ENCODE measurements at places on chromosomes 3 and 15. TPM values are rescaled to one million over a fixed set of nuclear protein-coding genes. Genes with fewer than 3 reads are reported as not detected.

DNA sequence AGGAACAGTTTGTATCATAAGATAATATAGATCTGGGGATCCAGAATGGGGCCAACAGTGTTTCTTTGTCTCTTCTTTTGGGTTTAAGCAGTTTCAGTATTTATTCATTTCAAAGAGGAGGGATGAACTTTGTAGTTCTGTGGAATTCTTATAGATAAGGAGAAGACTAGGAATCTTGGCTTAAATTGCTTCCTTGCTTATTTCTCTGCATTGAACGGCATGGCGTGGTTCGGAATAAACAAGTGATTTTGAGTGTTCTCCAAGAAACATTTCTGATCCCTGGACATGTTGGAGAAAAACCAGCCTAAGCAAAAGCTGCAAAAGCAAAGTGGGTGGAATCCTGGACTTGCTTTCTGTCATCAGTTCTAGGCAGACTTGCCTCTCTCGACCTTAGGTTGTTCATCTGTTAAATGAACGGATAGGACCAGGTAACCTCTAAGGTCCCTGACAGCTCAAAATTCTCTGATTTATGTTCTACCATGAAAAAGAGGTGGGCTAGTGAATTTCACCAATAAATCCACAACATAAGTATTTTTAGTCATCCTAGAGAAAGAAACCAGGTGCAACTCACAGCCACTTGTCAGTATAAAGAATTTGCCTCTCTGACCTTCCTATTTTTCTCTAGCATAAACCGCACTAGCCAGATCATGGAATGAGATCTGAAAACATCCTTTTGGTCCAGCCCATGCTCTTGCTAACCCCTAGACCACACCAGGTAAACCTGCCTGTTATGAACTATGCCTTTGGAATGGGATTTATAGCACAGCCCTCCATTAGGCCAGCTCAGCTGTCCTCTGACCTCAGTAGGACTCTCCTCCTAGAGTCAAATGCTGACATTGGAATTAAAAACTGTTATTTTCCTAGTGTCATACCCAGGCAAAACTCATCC, 78.8 kb downstream of the CLDN11 start:
- no peak overlapping the region for H3K4me3 ChIP-seq
- H3K36me3 ChIP-seq: no peaks in the 10 kb centered on the region
- peaks cover 1% of the 10 kb centered on the region for H3K27me3 ChIP-seq
- H3K27ac ChIP-seq: no peak overlapping the region

- H3K36me3 ChIP-seq: no peaks in the 10 kb centered on the region
- H3K27me3 ChIP-seq: peaks cover 17% of the 10 kb centered on the region
- no peak overlapping the region for H3K4me3 ChIP-seq
These were observed 17.7 kb downstream of the REC114 start for GRCh38 chr15:73460662-73461061.

- no peaks in the 10 kb centered on the region for H3K27me3 ChIP-seq
- H3K4me1 ChIP-seq: no peaks in the 10 kb centered on the region
- no peak for DNase-seq
- H3K4me3 ChIP-seq: no peak overlapping the region
These were observed 619.0 kb downstream of the ROBO1 start for GRCh38 chr3:79148786-79149185.

DNA sequence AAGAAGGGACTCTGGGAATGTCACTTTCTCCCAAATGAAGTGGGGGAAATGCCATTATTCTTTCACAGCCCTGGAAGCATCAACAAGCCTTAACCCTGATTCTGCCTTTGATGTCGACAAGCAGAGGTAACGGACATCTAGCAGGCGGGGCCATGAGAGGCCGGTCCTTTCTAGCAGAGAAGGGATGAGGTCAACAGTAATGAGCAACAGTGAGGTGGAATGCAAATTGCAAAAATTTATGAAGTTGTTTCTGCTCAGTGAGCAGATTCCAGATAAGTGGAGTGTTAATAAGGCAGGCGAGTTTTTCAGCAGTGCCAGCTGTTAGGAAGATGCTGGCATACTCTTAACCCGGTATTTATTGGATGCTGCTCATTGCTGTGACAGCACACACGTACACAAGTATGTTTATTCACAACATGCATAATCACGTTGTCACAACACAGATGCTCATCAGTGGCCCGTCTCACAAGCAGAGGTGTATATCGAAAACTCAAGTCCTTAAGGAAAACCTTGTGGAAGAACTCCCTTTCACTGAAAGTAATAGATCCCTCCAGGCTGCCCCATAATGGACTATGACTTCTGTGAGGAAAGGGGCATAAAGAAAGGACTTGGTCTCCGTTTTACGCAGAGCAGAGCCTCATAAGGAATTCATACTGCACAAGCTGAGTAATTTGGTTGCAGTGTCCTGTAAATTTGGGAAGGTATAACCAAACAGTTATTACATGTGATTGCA, 329.0 kb downstream of the IGSF11 start:
- H3K27me3 ChIP-seq: no peaks in the 10 kb centered on the region
- no peak for DNase-seq
- H3K4me3 ChIP-seq: no peak overlapping the region
- no peak overlapping the region for H3K27ac ChIP-seq

GRCh38 chr3:29618395-29619282, 337.8 kb downstream of the RBMS3 start:
- H3K4me1 ChIP-seq: peaks cover 12% of the 10 kb centered on the region
- H3K27me3 ChIP-seq: no peaks in the 10 kb centered on the region

- no peaks in the 10 kb centered on the region for H3K36me3 ChIP-seq
- peaks cover 5% of the 10 kb centered on the region for H3K27me3 ChIP-seq
- DNase-seq: peak; percentile 85
These were observed 9.8 kb downstream of the RAB27A start for GRCh38 chr15:55279746-55280351.

GASK1A gene
- total RNA-seq: not detected

- H3K4me3 ChIP-seq: no peak overlapping the region
- no peaks in the 10 kb centered on the region for H3K27me3 ChIP-seq
- DNase-seq: no peak
These were observed 264.0 kb downstream of the CLSTN2 start for GRCh38 chr3:140199008-140199407.

GRCh38 chr3:185647134-185647879, 61.2 kb downstream of the SENP2 start:
- DNase-seq: no peak
- H3K27me3 ChIP-seq: peaks cover 6% of the 10 kb centered on the region
- H3K4me1 ChIP-seq: no peaks in the 10 kb centered on the region
- no peak overlapping the region for H3K4me3 ChIP-seq

DNA sequence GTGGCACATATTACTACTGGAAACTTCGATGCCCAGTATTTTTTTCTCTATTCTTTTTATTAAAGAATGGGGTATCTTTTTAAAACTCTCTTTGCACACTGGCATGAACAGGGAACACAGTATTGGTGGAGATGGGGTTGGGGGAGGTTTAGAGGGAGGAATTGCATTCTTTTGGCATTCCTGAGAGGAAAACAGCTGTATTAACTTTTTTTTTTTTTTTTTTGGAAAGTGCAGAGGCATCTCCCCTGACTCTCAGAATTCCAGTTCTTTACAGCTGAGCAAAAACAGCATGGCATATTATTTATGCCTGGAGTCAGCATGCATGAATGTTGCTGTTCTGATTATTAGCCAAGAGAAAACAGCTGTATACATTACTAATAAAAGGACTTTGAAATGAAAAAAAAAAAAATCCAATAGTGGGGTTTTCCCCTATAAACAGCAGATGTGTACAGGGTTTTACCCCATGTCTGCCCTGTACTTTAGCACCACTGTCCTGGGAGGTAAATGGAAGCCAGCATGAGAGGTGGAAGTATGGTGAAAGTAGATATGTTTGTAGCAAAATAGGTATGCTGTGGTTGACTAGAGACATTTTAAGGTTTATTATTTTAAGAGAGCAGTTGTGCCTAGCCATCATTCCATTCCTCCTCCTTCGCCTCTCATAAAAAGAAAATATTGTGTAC, 132.2 kb downstream of the FNDC3B start:
- H3K27ac ChIP-seq: no peak overlapping the region
- H3K27me3 ChIP-seq: no peaks in the 10 kb centered on the region
- H3K36me3 ChIP-seq: peaks cover 4% of the 10 kb centered on the region
- no peak for DNase-seq
- no peak overlapping the region for H3K4me3 ChIP-seq

GRCh38 chr15:85870216-85871014, 75.7 kb upstream of the KLHL25 start:
- no peaks in the 10 kb centered on the region for H3K36me3 ChIP-seq
- no peak overlapping the region for H3K27ac ChIP-seq
- H3K4me1 ChIP-seq: no peaks in the 10 kb centered on the region

CRABP1 gene
- not detected for total RNA-seq

GRCh38 chr15:62853841-62854225, 188.7 kb upstream of the TPM1 start:
- no peaks in the 10 kb centered on the region for H3K36me3 ChIP-seq
- DNase-seq: no peak

- no peak overlapping the region for H3K4me3 ChIP-seq
- no peaks in the 10 kb centered on the region for H3K4me1 ChIP-seq
- no peak overlapping the region for H3K27ac ChIP-seq
- no peak for DNase-seq
- H3K36me3 ChIP-seq: 0 out of 2 replicates have a peak, but pooled peaks cover 6% of the 10 kb centered on the region
These were observed 1108.3 kb downstream of the TBL1XR1 start for GRCh38 chr3:176088962-176089383.

GRCh38 chr3:14484741-14485140, 55.4 kb downstream of the GRIP2 start:
- peaks cover 2% of the 10 kb centered on the region for H3K27me3 ChIP-seq
- peaks cover 25% of the 10 kb centered on the region for H3K36me3 ChIP-seq

DNA sequence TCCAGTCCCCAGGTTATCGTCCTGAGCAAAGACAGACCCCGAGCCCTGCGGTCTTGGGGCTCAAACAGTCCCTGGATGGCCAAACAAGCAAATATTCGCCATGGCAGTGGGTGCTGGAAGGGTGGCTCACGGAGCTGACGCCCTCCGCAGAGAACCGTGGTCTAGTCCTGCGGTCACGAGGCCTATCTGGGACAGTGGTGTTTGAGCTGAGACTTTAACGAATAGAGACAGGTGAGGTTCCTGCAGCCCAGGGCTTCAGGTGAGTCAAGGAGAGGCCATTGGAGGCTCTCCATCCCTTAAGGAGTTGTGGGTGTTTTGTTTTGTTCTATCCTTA, 399 bp upstream of the SUCLG2 start:
- peaks cover 46% of the 10 kb centered on the region for H3K4me1 ChIP-seq
- peak overlapping the region; percentile 92 for H3K27ac ChIP-seq
- no peak for DNase-seq

GRCh38 chr3:149131589-149131988, 2.2 kb downstream of the HPS3 start:
- no peak for DNase-seq
- H3K27me3 ChIP-seq: no peaks in the 10 kb centered on the region
- 0 out of 2 replicates have a peak, but pooled peaks cover 6% of the 10 kb centered on the region for H3K36me3 ChIP-seq
- H3K4me3 ChIP-seq: peak overlapping the region; percentile 96
- no peak overlapping the region for H3K27ac ChIP-seq
- H3K4me1 ChIP-seq: peaks cover 60% of the 10 kb centered on the region

GRCh38 chr3:163776743-163777142, 1301.6 kb downstream of the SI start:
- no peak for DNase-seq
- no peak overlapping the region for H3K4me3 ChIP-seq
- peaks cover 1% of the 10 kb centered on the region for H3K27me3 ChIP-seq
- H3K36me3 ChIP-seq: no peaks in the 10 kb centered on the region
- no peak overlapping the region for H3K27ac ChIP-seq

DNA sequence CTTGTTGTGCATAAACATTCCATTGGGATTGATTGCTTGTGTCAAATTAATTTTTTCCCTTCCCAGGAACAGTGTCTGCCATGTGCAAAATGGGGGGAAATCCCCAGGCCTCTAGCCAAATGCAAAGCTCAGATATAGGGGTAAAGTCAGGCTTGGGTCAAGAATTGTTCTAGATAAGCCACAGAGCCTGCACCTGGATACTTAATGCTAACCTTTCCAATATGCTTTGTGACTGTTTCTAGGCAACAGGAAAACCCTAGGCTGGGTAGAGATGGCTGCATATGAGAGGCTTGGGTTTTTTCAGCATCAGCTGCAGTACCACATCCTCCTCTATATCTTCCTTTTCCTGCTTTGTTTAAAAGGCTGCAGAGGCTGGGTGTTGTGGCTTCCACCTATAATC, 61.9 kb upstream of the ROPN1 start:
- no peak for DNase-seq
- no peak overlapping the region for H3K4me3 ChIP-seq
- H3K27me3 ChIP-seq: peaks cover 41% of the 10 kb centered on the region
- no peaks in the 10 kb centered on the region for H3K4me1 ChIP-seq

PAQR9 gene
- total RNA-seq: not detected

DNA sequence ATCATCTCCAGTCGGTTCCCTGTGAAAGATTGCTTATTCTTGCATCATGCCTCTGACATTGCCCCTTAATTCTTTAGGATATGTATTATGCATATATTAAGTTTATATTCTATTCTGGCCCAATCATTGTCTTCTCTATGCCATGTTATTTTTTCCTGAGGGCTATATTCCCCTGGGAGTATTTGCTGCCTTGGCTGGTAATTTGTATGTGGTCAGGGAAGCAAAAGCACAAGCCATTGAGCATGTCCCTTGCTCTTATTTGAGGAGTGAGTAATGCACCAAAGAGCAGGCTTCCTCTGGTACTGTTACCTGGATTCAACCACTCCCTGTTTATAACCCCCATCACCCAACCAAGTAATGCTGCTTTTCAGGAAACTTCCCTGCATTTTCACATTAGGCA, 36.3 kb downstream of the STAC start:
- no peaks in the 10 kb centered on the region for H3K27me3 ChIP-seq
- DNase-seq: no peak
- H3K36me3 ChIP-seq: no peaks in the 10 kb centered on the region
- H3K27ac ChIP-seq: no peak overlapping the region
- H3K4me3 ChIP-seq: no peak overlapping the region

ADAMTS9 gene
- 0.10 TPM for total RNA-seq

AGBL1 gene
- not detected for total RNA-seq

TPRG1 gene
- not detected for total RNA-seq

NRG4 gene
- total RNA-seq: not detected

DNA sequence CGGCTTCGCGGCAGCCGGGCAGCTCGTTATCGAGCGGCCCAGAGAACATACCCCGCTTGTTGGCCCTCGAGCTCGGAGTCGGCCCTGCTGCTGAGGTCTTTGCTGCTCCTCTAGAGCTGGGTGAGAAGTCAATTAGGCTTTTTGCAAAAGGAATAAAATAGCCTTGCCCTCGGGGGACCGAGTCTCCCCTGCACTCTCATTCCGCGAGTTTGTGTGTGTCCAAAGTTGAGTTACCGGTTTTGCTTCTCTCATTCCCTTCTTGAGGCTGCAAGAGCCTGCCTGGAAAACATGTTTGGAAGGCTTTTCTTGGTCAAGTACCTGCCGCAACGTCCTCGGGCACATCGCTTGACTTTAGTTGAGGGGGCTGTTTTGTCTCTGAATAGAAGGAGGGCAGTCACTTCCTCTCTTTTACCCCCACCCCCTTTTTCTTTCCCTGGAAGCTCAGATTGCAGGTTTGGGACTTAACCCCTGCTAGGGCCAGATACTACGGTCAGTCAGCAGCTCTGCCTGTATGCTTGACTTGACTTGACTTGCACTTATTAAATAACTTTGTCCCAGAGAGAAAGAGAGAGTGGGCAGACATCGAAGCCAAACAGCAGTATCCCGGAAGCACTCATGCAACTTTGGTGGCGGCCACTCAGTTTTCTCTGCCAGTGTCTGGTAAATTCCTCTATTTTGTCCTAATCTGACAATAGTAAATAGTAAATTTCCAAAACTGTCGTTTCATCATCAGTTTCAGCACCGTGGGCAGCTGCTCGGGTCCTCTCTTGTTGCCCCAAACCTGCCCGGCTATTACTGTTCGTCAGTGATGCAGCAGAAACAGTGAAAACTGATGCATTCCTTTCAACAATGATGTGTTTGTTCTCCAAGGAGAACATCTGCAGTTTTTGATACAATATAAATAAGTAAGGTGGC, 609 bp downstream of the RNF13 start:
- no peaks in the 10 kb centered on the region for H3K36me3 ChIP-seq
- H3K4me1 ChIP-seq: peaks cover 51% of the 10 kb centered on the region

Data from HFFc6 (cell line).